ENCODE measurements at places on chromosomes 1 and 21.

- DNase-seq: no peak
Measured at GRCh38 chr1:15456313-15456954, at the start of gene CELA2A. Gene CELA2A, plus strand, starts transcription at chr1:15456732. Its CDS starts 22 bp downstream, at chr1:15456754.

GRCh38 chr1:200035397-200035955 is 8.0 kb downstream of the NR5A2 start:
- no peak for DNase-seq

DNA sequence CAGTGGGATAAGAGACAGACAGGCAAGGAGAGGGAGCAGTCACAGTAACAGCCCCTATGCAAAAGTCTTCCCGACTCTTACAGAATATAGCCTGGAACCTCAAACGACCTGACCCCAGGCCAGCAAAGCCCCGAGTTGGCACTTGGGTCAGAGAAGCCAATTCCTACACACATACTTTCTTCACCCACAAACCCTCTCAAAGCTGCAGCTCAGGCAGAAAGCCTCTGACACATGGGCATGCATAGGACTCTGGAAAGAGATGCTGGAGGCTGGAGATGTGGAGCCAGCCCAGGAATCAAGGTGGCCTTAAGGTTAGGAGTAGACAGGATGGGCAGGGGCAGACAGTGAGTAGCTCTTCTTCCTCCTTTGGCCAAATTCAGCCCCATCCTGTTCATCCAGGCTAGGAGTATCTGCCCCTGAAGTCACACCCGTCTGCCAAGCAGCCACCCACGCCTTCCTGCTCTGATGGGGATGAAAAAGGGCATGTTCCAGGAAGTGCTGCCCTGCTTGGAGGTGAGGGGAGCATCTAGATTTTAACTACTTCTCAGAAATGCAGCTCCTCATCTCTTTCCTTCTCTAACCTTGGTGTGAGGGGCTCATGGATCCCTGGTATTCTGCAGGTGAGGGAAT is 7.8 kb downstream of the SLC41A1 start:
- no peak for DNase-seq

GRCh38 chr1:23370330-23370708 is 683 bp upstream of the ZNF436 start:
- no peak for DNase-seq

- DNase-seq: no peak
Measured at GRCh38 chr1:11339346-11340232, 66.6 kb downstream of the UBIAD1 start.

DNA sequence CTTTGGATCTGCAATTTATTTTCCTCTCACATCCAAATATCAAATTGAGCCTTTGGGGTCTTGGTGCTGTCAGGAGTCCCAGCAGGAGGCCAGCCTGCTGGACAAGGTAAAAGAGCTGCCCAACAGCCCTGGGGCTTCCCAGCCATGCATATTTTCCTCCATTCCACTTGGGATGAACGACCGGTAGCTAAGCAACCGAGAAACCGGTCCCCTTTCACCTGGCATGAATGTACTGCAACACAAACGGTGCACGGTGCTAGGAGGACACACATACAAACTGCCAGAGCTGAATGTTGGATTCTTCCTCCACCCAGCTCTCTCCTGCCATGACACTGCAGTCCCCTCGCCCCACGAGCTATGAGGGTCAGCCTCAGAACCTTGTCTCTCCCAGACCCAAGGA is 42.7 kb downstream of the BCAR3 start:
- no peak for DNase-seq

- DNase-seq: peak; percentile 96
Measured at GRCh38 chr1:241640149-241640866, at the start of the genes CHML and OPN3. Gene CHML, minus strand, starts transcription at chr1:241640369. Its CDS starts 4,603 bp downstream, at chr1:241635766. Gene OPN3, minus strand, starts transcription at chr1:241640369. Its CDS starts 115 bp downstream, at chr1:241640254.

- DNase-seq: no peak
Measured at GRCh38 chr21:46088189-46088588, 9.7 kb upstream of the COL6A2 start.

GRCh38 chr1:2091611-2092604 is 41.7 kb downstream of the PRKCZ start:
- peak; percentile 44 for DNase-seq

- no peak for DNase-seq
Measured at GRCh38 chr1:245870698-245871097, 636.4 kb downstream of the SMYD3 start.

GRCh38 chr1:218886101-218886871 is 287.4 kb upstream of the LYPLAL1 start:
- no peak for DNase-seq

DNA sequence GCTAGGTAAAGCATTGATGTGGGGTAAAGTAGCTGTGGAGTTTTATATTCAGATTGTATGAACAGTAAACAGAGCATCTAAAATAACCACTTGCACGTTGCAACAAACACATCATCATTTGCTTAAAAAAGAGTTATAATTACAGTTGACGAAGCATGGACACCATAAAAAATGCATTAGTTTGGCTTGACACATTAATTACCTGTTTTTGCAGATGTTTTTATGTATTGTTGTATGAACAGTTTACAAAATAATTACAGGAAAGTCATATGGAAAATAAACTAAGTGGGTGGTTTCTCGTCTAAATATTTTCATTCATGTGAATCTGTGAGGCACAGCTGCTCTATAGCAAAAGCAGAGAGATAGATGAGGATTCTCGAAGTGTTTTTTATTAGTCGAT is 108.3 kb downstream of the RPS6KC1 start:
- DNase-seq: no peak

DNA sequence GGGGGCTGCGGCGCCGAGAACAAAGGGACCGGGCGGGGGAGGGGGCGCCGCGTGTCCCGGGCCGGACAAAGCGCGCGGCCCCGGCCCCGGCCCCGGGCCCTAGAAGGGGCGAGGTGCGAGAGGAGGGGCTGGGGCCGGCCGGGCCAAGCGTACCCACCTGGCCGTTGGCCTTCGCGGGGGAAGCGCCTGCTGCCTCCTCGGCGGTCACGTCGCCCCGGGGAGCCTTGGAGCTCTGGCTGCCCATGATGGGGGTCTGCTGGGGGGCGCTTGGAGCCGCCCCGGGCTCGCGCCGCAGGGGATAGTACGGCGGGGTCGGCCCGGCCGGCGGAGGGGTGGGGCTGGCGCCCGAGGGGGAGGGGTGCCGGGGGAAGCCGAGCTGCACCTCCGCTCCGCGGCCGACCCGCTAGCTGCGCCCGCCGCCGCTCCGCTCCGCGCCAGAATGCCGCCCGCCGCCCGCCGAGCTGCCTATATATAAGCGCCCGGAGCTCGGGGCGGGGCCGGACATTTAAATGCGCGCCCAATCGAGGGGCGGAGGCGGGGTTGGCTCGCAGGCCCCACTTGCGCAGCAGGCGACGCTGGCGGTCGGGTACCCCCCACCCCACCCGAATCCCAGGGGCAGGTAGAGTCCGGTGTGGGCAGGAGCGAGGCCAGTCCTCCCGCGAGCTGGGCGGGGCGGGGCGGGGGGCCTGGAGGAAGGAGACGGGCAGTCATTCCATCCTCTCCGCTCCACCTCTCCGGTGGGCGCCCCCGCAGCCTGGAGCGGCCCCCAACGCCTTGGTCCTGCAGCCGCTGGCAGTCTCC is at the start of gene MARCKSL1:
Gene MARCKSL1, minus strand, starts transcription at position 444 of the 801 bp plus-strand sequence. Its CDS starts 200 bp downstream, at position 244.
- DNase-seq: peak; percentile 13

DNA sequence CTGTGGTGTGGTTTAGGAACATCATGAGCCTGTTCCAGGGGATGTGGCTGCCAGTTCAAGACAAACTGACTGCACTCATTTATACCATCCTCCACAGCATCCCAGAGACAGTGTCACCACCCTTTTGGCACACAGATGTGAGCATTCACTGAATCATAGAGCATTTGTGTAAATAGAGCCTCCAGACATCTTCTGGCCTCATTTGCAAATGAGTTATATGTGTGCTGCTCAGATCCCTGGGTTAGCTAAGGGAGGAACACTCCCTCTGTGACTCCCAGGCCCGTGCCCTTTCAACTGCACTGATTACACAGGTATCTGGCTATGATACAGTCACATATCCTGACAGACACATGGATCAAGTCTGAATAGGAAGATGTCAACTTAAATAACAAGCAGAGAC is 351.5 kb upstream of the PLD5 start:
- DNase-seq: no peak

- DNase-seq: no peak
Measured at GRCh38 chr1:162137179-162137960, 67.9 kb downstream of the NOS1AP start.

DNA sequence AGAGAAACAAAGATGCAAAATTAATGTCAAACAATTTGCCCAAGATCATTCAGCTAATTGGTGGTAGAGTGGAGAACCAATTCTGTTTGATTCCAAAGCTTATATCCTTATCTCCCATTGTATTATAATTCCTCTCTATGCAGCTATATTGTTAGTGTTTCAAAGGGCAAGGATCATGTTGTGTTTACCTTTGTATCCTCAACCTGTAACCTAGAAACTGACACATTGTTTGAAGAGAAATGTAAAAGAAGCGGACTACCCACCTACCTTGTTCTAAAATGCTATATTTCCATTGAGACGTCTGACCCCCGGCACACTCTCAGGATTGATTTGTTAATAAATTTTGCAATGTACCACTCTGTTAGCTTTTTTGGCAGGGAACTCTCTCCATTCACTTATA is 9.3 kb downstream of the RAVER2 start:
- no peak for DNase-seq

- no peak for DNase-seq
Measured at GRCh38 chr21:32368386-32368785, 24.4 kb downstream of the URB1 start.

GRCh38 chr1:11308699-11309224 is 35.8 kb downstream of the UBIAD1 start:
- no peak for DNase-seq

GRCh38 chr1:1165900-1166421 is 7.7 kb upstream of the TTLL10 start:
- DNase-seq: no peak

DNA sequence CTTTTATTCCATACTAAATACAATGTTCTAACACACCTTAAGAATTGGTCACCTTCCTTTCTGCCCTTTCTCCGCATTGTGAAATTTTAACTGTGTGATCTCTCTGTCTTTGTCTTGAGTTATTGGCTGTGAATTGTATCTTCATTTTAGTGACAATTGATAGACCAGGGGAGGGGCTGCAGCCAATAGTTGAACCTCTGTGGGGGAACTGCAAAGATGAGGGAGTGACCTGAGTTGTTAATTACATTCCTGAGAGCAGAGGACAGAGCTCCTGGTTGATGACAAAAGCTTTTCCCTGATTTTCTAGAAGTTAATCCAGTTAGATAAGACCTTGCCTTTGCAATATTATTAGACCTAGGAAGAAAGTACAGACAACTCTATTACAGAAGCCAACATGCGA is 1535.7 kb downstream of the BRINP3 start:
- DNase-seq: no peak

DNA sequence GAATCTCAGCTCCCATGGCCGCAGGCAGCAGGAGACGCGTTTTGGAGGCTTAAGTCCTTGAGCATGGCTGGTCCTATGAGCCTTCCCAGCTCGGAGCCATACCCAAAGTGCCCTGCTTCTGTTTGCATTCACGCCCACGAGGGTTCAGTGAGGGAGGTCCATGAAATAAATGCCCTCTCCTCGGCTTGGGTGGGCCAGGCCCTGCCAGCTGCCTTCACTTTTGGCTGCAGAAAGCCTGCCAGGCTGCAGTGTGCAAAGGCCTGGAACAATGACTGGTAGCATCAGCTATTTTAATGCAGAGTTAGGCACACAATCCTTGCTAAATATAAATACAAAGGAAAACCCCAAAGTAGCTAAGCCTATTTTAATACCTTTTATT is 49.4 kb downstream of the H3-3A start:
- no peak for DNase-seq

DNA sequence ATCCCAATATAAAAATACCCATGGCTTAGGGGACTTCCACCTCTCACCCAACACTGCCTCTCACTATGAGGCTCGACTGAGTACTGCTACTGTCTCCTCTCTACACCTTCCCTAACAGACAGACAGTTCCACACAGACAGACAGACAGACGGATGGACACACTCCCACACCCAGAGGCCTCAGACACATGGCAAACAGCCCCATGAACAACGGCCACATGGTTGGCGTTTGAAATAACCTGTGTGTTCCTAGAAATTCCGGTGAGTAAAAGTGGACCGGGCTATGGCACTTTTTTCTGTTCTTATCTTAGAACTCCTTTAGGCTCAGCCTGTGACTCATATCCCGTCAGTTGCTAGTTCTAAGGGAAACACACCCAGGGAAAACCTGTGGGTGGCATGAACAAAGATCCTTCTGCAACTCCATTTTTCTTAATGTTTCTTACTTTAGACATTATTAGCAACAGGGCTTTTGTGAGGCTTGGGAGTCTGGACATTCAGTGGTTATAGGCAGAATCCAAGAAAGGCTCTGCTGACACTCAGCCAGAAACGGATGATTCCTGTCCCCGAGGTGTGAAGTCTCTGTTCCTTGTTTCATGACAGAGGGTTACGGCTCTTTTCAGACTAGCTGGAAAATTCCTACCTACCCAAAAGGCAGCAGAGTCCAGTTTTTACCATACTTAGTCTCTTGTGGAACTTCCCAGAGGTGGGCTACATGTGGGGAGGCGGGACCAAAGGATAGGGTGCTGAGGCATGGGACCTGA is 90.5 kb upstream of the TLR5 start:
- DNase-seq: no peak

GRCh38 chr1:98700228-98700627 is 38.7 kb downstream of the SNX7 start:
- DNase-seq: no peak

DNA sequence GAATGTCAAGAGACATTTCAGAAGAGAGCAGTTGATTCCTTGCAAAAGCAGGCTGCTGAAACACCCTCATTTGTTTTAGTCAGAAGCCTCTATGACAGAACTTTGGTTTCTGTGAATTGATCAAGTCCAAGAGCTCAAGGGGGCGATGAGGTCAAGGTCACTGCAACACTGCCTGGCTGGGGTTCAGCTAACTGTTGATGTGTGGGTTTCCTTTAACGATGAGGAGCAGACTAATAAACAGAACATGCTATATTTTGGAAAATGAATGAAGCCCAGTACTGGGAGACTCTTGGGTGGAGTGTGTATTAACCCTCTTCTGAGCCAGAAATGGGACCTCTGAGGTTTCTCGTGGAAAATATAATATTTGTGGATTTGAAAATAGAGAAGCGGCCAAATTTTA is 109.3 kb downstream of the ZC3H11B start:
- no peak for DNase-seq

GRCh38 chr1:156584813-156585212 is 5.3 kb downstream of the TTC24 start:
- DNase-seq: no peak

DNA sequence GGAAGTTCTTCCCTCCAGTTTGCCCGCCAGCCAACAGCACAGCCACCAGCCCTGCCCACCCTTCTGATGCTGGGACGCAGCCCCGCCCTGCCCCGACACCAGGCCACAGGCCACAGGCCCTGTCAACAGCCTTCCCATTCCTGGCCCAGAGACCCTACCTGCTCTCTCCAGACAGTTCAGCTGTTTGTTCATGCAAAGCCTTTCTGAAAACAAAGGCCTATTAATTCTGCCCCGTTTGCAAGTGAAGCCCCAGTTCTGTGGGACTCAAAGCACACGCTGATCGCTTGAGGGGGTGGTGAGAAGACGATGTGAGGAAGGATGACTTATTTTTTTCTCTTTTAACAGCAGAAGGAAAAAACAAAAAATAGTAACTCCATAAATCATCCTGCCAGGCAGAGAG is 55.4 kb upstream of the KIF26B start:
- peak; percentile 11 for DNase-seq
